ENCODE measurements at places on chromosomes 1 and 21.

DNA sequence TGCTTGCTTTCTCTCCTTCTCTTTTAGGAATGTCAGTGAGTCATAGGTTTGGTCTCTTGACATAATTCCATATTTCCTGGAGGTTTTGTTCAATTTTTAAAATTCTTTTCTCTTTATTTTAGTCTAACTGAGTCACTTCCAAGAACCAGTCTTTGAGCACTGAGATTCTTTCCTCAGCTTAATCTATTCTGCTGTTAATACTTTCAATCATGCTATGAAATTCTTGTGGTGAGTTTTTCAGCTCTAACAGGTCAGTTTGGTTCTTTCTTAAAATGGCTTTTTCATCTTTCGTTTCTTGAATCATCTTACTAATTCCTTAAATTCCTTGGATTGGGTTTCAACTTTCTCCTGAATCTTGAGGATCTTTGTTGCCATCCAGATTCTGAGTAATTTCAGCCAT lies 321.0 kb downstream of the PTBP2 start:
- DNase-seq: no peak

DNA sequence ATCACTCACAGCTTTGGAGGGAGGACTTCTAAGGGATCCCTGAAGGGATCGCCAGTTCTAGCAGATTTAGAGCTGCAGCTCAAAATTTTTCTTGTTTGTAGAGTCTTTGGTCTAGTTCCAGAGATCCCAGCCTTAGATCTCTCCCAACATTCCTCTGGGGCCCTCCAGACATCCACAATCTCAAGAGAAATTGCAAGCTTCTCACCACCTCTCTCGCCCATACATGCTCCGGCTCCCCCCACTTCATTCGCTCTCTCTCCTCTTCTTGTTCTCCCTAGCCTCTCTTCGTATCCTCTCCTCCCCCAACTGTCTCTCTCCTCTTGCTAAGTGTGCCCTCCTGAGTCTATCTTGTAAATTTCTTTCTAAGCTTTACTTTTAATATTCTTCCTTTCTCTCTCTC lies 15.1 kb upstream of the TUT4 start:
- DNase-seq: no peak

DNA sequence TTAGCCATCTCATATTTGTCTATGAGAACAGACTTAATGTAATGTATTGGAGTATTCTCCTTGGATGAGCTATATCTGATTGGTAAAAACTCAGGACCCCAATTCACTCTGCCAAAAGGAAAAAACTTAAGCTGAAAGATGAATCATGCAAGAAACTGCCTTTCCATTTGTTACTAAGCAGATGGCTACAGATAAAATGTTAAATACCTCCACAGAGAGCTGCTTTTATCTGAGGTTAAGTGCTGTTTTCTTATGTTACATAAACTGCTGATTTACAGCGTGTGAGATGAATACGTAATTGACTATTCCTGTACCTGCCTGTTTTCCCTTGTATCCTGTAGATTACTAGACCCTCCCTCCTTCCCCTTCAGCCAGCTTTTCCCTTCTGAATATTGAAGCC lies 49.3 kb downstream of the CLCA4 start:
- no peak for DNase-seq

DNA sequence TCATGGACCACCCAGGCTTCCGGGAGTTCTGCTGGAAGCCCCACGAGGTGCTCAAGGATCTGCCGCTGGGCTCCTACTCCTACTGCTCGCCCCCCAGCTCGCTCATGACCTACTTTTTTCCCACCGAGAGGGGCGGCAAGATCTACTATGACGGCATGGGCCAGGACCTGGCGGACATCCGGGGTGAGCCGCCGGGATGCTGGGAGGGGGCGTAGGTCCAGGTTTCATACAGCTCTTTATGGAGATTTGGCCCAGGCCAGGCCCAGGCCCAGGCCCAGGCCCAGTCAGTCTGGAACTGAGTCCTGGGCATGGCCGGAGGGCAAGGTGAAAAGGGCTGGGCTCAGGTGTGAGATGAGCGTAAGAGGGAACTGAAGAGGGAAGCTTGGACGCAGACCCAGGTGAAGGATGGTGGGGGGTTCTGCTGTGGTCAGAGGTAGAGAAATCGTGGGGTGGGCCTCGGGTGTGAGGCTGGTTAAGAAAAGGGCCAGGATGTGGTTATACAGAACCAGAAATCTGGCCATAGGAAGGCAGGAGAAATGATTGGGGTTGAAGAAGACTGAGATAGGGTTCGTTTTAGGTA lies 23.0 kb downstream of the DISP3 start:
- no peak for DNase-seq

DNA sequence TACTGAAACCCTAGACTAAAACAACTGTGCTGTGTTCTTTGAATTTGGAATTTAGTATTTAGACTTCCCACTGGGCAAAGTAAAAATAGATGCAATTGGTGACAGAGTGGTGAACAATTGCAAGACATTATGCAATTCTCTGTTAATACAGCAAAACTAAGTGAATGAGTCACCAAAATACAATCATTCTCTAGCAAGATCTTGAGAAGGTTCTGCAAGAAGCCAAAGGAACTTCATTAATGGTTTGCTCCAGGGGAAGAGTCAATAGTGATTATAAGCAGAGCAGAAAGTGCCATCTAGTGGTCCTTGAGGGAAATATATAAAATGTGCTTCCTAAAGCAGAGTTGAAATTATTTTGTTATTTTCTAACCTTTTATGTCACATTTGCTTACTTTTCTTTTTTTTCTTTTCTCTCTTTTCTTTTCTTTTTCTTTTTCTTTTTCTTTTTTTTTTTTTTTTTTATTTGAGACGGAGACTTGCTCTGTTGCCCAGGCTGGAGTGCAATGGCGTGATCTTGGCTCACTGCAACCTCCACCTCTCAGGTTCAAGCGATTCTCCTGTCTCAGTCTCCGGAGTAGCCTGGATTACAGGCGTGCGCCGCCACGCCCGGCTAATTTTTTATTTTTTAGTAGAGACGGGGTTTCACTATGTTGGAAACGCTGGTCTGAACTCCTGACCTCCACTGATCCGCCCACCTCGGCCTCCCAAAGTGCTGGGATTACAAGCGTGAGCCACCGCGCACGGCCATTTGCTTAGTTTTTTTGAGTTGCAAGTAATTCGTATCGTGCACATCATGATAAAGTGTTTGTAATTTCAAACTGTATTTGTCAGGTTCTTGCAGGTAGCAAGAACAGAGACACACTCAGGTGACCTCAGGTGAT lies 99.2 kb downstream of the CTH start:
- no peak for DNase-seq
